ENCODE measurements at places on chromosomes 1 and 21.

GRCh38 chr1:33563699-33564098 is 91.3 kb downstream of the ZSCAN20 start:
- no peak for DNase-seq

DNA sequence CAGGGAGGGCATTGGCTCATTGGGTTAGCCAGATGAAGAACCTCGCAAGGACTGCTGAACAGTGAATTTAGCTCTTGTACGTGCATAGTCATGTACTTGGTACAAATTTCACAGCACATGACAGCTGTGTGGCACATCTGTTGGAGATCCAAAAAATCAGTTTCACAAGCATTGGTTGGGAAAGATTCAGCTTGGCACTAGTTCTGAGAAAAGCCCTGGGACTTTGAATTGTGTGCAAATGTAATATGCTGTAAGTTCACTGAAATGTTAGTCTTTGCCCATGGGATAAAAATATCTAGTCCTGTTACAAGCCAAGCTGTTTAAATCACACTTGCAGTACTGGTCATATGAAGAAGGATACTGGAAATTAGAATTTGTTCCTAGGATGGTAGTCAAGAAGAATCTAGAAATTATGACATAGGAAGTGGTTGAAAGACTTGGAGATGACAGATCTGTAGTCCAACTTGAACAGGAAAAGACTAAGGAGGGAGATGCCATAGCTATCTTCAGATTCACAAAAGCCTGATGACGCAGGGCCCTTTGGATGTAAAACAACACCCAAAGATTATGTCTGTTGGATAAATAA is 19.2 kb downstream of the LAMC2 start:
- DNase-seq = no peak

- DNase-seq = no peak
Measured at GRCh38 chr1:159843459-159843858, 16.8 kb downstream of the SLAMF8 start.

DNA sequence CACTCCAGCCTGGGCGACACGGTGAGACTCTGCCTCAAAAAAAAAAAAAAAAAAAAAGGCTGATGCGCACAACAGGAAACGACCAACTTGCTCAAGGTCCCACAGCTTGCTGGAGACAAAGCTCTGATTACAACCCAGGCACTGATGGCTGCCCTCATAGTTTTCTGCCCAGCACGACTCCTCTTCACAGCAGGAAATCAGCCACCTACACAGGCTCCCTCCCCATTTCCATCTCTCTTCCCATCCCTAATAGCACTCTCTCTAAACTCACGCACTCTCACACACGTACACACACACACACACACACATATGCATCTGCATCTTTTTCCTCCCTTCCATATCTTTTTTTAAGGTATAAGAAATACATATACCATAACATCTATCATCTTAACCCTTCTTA is 153.5 kb upstream of the SOD1 start:
- DNase-seq = no peak

DNA sequence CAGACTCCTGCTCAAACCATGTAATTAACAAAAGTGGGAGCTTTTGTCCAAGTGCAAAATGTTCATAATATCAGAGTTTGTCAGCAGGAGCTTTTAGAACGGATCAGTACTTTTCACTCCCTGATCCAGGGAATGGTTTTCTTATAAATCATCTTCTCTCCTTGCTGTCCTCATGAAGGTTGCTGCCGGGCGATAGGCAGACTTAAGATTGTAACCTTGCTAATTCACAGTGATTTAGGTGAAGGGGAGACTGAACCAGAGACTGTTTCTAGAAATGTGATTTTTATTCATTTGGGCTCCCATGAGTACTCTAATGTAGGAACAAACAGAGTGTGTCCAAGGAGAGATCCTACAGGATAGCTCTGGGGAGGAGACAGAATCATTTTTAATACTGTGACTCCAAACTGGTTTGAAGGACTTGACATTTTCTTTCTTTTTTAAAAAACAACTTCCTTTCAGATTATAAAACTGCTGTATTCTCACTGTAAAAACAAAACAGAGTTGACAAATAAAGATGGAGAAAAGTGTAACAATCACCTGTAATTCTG is 23.7 kb downstream of the ELAVL4 start:
- DNase-seq = no peak

GRCh38 chr1:26021647-26022403 is at the start of gene EXTL1:
TSS of gene EXTL1 (plus strand) at chr1:26021775. CDS start at chr1:26022647, 872 bp downstream.
- DNase-seq = no peak

- no peak for DNase-seq
Measured at GRCh38 chr1:25716320-25716719, 83.7 kb upstream of the SELENON start.

DNA sequence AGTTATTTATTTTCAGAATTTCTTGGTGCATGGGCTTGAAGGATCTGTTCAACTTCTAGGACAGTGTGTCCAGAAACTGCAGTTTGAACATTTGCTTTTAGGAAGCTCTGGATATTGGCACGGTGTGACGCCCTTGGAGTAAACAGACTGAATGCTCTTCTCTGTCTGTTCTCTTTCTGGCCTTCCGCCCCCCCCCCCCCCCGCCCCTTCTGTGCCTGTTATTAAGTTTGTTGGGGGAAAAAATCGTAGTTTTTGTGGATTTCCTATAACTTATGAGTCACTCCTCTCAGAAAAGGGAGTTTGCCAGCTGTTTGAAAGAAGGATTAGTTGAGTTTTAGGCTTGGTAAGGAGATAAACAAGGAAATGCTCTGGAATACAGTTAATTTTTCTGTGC is 1.2 kb downstream of the KCTD3 start:
- no peak for DNase-seq

DNA sequence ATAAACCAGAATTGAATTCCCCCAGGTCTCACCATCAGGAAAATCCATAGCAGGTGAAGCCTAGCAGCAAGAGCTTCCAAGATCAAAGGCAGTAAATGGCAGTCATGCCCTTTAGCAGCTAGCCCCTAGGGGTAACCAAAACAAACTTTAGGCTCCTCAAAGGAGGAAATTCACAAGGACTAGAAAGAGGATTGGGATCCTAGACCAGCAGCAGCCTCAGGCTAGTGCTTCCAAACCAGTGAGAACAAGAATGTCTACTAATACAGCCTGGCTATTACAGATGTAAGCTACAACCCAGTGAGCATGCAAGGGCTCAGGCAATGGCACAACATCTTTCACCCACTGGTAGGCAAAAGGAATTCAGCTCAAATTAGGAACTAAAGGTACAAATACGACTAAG is 11.1 kb upstream of the RIMKLA start:
- no peak for DNase-seq

GRCh38 chr1:21666576-21667320 is 2.4 kb downstream of the RAP1GAP start:
- no peak for DNase-seq

DNA sequence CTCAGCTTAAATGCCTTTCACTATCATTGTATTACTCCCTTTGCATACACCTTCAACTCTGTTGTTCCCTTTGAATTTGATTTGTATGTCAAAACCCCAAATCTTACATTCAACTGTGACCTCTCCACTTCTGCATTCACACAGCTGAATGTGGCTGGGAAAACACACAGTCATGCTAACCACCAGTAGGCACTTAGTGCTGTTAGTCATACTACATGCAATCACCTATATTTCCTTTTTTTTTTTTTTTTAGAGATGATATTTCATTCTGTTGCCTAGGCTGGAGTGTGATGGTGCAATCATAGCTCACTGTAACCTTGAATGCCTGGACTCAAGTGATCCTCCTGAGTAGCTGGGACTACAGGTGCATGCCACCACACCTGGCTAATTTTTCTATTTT is 16.2 kb downstream of the BTBD8 start:
- DNase-seq = no peak

DNA sequence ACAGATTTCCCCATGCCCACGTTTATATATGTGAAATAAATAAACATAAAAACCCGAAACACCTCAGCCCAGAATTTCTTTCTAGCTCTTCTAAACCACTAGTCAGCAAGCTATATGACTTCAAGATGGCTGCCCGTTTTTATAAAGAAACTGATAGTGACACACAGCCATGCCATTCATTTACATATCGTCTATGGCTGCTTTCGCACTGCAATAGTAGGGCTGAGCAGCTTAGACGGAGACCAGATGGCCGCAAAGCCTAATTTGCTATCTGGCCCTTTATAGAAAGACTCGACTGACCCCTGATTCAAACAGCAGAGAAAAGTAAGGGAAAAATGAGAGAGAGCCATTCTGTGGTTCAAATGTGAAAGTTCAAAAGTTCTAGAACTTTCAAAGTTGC is 45.7 kb upstream of the FMN2 start:
- no peak for DNase-seq

DNA sequence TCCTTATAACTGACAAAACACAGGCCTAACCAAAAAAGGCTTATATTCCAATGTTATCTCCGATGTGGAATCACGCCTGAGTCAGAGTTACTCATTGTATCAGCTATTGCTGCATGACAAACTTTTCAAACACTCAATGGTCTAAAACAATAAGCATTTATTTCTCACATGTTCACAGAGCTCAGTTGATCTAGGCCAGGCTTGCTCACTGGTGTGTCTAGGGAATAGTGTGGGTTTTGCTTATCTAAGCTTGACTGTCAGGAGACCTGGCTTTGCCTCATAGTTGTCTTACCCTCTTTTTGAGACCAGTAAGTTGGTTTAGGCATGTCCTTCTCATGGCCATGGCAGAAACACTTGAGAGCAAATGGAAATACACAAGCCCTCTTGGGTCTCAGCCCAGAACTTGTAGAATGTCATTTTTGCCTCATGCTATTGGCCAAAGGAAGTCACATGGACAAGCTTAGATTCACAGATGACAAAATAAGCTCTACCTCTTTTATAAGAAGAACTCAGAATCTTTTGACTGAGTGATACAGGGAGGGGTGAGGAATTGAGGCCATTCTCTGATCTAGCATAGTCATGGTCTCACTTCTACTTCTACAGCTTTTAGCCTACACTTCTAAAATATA is 130.8 kb downstream of the HMCN1 start:
- DNase-seq = no peak

- DNase-seq = no peak
Measured at GRCh38 chr1:61910035-61910434, 167.8 kb downstream of the PATJ start.

DNA sequence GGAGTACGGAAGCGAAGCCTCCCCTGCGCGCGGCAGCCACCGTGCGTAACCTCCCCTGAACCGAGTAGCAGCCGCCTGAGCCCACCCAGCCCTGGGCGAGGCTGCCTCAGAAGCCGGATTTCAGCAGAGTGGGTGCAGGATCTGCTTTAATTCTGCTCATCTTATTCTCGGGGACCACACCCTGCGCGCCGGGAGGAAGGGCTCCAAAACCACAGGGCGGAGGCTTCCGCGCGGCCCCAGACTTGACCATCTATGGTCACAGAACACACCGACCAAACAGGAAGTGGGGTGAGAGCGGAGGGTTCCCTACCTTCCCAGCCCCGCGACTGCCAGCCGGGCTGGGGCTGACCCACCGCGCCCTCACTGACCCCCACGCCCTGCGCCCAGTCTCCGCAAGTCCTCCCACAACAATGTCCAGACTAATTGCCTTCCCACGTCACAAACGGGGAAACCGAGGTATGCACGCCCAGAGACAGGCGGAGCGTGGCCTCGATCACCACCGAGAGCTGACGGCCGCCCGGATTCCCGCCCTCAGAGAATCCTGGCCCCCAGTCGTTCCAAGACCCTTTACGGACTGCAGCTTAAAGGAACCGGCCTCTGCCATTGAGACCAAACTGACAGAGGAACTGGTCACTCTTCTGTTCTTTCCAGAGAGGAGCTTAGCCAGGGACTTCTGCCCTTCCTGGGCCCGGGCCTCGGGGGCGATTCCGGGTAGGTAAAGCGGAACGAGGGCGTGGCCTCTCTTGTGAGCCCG is 595 bp upstream of the CAP1 start:
- DNase-seq = peak; percentile 96

DNA sequence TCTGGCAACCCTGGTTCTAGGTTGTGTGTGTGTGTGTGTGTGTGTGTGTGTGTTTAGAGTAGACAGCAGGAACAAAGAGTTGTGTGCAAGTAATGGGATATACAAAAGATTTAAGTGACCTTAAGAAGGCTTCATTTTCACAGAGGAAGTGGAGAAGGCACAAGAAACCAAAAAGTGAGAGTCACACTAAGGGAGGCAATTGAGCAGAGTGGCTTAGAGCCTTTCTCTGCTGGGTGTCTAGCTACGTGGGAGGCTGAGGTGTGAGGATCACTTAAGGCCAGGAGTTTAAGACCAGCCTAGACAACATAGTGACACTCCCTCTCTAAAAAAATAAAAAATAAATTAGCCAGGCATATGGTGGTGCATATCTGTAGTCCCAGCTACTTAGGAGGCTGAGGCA is 44.4 kb upstream of the HAO2 start:
- DNase-seq = no peak

GRCh38 chr21:16751695-16752474 is 761.0 kb upstream of the CXADR start:
- no peak for DNase-seq

DNA sequence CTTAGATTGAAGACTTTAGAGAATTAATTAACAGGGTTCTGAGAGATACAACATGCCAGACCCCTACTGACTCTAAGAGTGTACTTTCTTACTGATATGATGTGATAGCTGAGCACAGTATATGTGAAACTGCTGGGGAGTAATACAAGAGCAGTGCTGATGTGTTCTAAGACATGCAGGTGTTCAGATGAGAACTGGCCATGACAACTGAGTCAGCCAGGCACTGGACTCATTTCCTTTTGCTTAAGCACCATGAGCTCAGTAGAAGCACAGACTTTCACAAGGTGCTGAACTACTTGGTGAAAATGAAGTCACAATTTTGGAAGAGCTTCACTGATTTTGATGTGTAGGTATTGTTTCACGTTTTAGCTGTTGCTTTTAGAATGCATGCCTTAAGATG is 15.9 kb upstream of the POGZ start:
- no peak for DNase-seq

DNA sequence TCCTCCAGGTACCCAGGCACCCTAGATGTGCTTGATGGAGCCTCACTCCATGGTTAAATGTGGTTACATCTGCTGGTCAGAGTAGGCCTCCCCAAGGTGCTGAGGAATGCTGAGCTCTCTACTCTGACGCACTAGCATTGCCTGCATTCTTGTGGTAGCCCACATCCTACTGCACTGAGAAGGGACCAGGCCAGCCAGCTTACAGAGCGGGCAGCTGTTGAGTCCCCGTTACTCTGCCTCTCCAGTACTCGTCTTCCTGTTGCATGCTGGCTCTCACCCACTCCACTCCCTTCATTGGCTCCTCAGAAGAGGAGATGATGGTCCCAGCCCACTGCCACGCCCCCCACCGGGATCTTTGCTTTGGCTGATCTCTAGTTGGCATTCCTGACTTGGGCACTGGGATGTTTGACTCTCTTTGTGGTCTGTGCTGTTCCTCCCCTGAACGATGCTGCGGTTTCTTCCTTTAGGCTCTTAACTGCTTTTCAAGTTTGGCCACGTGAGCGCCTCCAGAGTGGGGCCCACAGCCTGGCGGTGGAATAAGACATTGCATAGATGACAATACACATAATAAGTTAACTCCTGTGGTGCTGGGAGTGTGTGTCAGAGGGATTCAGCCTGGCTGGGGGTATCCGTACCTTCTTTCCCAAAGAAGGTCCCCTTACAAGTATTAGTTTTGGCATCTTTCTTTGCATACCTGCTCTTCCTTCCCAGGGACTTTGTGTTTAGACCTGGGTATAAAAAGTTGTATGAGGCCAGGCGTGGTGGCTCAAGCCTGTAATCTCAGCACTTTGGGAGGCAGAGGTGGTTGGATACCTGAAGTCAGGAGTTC is 18.6 kb downstream of the AZIN2 start:
- no peak for DNase-seq

- peak; percentile 58 for DNase-seq
Measured at GRCh38 chr1:203682473-203683383, 56.1 kb downstream of the ATP2B4 start.

GRCh38 chr21:14911351-14911750 is 153.4 kb downstream of the NRIP1 start:
- no peak for DNase-seq
